Fibroblast of skin of left biceps (primary cell): ENCODE measurements at places on chromosomes 4 and X.

DNA sequence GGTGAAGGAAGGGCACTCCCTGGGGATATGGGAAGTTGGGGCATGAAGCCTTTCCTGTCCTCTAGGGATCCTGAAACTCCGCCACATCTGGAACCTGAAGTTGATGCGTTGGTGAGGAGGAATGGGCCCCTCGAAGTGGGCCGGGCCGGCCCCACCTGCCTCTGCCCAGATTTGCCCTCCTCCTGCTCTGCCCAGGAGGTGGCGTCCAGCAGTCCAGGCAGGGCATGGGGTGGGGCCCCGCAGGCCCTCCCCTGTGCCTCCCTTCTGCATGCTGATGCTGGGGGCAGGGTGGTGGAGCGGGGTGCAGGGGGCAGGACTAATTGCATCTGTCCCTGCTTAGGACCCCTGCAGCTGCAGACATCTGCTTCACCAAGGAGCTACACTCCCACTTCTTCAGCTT, 1.8 kb downstream of the TAFAZZIN start:
- DNase-seq: no peak

DNA sequence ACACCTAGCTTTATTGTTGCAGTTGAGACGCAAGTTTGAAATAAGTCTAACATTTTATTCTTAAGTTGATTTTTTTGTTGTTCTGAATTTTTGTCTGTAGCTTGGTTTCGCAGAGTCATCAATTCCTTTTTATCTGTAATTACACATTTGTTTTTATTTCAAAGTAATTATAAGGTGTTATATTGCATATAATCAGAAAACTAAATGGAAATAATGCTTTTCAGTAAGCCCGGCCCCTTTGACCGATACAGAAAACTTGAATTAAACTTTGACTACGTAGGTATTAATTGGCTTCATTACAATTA, 2.1 kb downstream of the KDM6A start:
- no peak for DNase-seq

GRCh38 chr4:137363496-137363895, 168.8 kb downstream of the PCDH18 start:
- DNase-seq: no peak

GRCh38 chrX:139642241-139642927, 65.6 kb downstream of the MCF2 start:
- peak; percentile 2 for DNase-seq

DNA sequence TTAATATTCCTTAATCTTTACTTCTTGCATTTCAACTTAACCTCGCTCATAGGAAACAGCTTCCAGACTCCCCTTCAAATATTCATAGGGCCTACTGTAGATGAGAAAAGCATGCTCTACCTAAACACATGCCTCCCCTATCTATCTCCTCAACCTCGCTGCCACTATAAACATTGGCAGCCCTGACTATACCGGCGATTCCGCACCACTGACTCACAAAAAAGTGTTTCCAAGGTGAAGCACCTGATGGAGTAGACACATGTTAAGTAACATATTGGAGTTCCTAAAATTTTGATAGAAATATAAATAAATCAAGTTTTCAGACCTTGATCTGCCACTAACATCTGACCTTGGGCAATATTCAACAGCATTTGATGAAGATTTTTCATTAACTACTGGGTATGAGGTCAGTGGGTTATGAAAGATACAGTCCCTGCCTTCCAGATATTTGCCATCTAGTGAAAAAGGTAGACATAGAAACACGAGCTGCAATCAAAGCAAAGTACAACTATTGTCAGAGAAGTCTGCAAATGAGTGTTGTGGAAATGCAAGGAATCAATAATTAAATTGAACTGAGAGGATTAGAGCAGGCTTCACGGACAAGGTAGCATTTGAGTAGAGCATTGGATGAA, 184.2 kb downstream of the MAML3 start:
- no peak for DNase-seq

DNA sequence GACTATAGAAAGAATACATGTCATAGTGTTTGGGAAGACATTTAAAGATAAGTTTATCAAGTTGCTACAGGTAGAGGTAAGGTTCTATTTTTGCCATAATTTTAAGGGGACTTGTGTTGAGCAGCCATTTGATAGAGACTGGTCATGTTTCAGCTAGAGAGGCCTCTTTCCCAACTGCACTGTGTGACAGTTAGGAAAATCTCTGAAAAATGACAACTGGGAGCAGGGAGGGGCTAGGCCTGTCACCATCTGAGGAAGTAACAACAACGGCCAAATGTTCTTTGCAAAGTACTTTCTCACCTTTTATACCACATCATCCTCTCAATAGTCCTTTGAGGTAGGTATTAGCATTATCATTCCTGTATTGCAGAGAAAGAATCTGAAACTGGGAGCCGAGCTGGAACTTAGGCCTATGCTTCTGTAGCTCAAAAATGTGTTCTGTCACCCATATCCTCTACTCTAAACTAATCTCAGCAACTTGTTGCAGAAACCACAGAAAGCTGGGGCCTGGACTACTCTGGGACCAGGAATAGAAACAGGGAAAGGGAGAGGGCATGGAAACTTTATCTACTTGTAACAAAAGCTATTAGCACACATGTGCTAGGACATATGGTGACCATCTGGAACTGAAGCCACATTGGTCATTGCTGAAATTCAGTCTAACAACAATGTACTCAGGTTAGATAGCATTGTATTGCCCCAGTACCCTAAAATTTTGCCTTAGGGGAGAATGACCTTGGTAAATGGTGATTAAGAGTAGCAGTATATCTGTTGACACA, 198.9 kb downstream of the MID1IP1 start:
- no peak for DNase-seq

- no peak for DNase-seq
These were observed 445.7 kb downstream of the GASK1B start for GRCh38 chr4:157727163-157727562.

- peak; percentile 11 for DNase-seq
These were observed 9.1 kb downstream of the KLB start for GRCh38 chr4:39415678-39416283.
